Diencephalon (tissue), 1 donor: ENCODE measurements at places on chromosomes 5 and 9. TPM values are rescaled to one million over a fixed set of nuclear protein-coding genes. Genes with fewer than 3 reads are reported as not detected.

Gene TTC23L
- total RNA-seq: 7.6 TPM

Gene PGM5
- 3.2 TPM for total RNA-seq

Gene KIF4B
- total RNA-seq: 0.46 TPM

Gene EPB41L4A
- 51.2 TPM for total RNA-seq

Gene TAF11L5
- not detected for total RNA-seq

Gene KCNIP1
- total RNA-seq: 51.2 TPM

Gene PRUNE2
- total RNA-seq: 35.8 TPM

Gene PCDHGA5
- 7.2 TPM for total RNA-seq

Gene AJM1
- total RNA-seq: 2.8 TPM

Gene BAAT
- total RNA-seq: 0.23 TPM

Gene SH3RF2
- 1.2 TPM for total RNA-seq

Gene G3BP1
- 81.0 TPM for total RNA-seq

Gene NRARP
- total RNA-seq: 5.8 TPM

Gene PDGFRB
- total RNA-seq: 28.6 TPM

Gene FCN2
- not detected for total RNA-seq

Gene SLC46A2
- total RNA-seq: not detected

Gene CCNB1
- total RNA-seq: 38.5 TPM

Gene CNOT8
- total RNA-seq: 76.8 TPM

Gene MAN1B1
- 44.8 TPM for total RNA-seq
